RWPE2 (cell line): ENCODE measurements at places on chromosomes 6 and 20.

- no peak for DNase-seq
Observed at GRCh38 chr6:116695401-116695800, 14.4 kb downstream of the KPNA5 start.

DNA sequence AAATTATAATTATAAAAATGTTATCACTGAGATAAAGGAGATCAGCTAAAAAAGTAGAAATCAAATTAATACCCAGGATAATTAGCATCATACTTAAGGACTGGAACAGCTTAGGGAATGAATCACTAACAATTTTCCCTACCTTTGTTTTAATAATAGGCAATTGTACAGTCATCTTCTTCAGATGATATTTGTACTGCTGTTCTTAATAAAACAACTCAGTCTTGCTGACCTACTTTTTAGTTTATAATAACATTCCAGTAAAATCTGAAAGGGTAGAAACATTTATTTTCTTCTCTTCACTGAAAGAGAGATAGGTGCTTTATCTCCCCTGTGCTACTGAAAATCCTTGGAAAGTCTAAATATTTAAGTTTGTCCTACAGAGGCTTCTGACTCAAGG is 271.2 kb upstream of the THEMIS start:
- no peak for DNase-seq

GRCh38 chr20:43955750-43956191 is 41.1 kb downstream of the TOX2 start:
- peak; percentile 67 for DNase-seq

DNA sequence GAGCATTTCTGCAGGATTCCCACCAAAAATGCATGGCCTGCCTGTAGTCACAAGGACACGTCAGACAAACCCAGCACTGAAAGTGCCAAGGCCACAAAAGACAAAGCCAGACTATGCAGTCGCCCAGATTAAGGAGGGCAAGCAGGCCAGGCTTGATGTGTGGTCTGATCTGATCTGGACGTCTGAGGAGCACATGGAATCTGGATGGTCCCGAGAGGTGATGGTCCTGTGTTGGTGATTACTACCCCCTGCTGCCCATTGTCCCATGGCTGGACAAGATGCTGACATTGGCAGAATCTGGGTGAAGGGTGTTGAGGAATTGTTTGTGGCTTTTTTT is 17.1 kb downstream of the NPEPL1 start:
- DNase-seq, result peak; percentile 65

GRCh38 chr6:110495949-110496348 is 19.5 kb upstream of the SLC22A16 start:
- DNase-seq, result no peak

DNA sequence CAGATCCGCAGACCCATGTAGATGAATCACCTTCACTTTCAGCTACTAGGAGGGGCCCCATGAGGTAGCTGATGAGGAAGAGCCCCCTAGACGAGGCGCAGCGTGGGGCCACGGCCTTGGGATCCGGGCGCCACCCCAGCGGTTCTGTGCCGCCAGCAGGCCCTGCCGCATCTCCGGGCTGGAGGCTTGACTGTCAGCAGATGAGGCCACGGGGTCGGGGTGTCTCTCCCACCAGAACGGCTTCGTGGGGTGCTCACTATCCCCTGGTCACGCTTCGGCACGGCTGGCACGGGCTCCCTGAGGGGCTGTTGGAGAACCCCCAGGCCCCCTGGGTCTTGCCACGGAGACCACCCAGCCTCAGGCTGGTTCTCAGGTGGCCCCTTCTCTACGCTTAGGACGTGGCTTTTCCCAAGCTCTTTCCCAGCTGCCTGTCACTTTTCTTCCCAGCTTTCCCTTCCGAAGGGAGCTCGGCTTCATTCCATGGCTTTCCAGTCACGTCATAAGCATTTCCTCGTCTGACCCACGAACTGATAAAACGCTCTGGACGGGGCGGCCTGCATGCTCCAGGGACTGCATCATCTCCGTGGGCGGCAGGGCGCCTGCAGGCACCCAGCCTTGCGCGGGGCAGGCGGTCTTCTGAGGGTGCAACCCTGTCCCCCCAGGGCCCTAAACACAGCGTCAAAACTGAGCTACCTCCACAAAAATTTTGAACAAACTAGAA is 85.9 kb downstream of the THBS2 start:
- DNase-seq, result no peak

DNA sequence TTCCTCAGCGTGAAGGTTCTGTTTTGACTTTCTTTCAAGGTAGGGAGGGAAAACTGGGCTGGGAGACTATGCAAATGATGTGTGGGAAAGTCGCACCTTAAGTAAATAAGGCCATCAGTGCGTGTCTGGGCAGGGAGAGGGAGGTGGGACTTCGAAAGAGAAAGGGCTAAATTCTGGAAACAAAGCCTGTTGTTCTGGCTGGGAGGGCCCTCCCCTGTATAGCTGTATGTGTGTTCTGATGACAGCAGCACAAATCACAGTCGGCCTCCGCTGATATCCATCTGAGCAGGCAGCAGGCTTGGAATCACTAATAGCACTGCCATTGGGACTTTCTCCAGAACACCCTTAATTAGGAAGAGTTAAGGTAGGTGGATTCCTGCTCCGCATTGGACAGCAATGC is 19.2 kb downstream of the JAG1 start:
- no peak for DNase-seq

- DNase-seq, result no peak
Observed at GRCh38 chr6:40714143-40714542, 127.0 kb upstream of the LRFN2 start.

DNA sequence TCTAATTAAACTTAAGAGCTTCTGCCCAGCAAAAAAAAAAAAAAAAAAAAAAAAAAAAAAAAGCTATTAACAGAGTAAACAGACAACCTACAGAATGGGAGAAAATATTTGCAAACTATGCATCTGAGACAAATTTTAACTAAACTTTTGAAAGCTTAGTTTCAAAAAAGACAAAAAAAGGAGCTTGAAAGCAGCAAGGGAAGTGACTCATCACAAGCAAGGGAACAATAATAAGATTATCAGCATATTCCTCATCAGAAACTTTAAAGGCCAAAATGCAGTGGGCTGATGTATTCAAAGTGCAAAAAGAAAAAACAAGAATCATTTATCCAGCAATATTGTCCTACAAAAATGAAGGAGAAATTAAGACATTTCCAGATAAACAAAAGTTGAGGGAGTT is 158.6 kb downstream of the RNF144B start:
- no peak for DNase-seq

- no peak for DNase-seq
Observed at GRCh38 chr6:92364948-92365541, 1054.3 kb downstream of the EPHA7 start.

- peak; percentile 18 for DNase-seq
Observed at GRCh38 chr20:25044261-25044560, 13.7 kb downstream of the ACSS1 start.

DNA sequence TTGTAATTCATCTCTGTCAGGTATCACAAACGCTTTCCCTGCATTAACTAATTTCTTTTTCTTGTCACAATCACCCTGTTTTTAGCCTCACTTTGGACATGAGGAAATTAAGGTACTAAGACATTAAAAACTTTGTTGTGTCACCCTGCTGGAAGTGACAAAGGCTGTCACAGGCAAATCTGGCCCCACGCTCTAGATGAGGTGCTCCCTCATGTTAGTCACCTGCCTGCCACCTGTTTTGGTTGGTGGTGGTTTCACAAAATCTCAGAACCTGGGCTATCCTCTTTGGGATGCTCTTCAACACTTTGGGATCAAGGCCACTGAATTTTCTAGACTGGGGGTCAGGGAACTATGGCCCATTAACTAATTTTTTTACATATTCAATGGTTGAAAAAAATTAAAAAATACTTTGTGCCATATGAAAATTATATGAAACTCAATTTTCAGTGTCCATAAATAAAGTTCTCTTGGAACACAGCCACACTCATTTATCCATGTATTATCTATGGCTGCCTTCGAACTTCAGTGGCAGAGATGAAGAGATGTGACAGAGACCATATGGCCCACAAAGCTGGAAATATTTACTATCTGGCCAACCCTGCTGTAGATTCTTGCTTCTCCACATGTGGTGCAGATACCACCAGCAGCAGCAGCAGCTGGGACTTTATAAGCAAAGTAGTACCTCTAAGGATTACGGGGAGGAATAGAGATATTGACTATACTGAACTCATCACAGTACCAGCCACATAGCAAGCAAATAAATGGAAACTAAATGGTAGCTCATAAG is 16.1 kb upstream of the TNFAIP3 start:
- no peak for DNase-seq

- no peak for DNase-seq
Observed at GRCh38 chr6:45915780-45916468, 99.7 kb downstream of the CLIC5 start.

GRCh38 chr6:35582315-35582714 is 69.6 kb upstream of the TULP1 start:
- DNase-seq, result no peak

DNA sequence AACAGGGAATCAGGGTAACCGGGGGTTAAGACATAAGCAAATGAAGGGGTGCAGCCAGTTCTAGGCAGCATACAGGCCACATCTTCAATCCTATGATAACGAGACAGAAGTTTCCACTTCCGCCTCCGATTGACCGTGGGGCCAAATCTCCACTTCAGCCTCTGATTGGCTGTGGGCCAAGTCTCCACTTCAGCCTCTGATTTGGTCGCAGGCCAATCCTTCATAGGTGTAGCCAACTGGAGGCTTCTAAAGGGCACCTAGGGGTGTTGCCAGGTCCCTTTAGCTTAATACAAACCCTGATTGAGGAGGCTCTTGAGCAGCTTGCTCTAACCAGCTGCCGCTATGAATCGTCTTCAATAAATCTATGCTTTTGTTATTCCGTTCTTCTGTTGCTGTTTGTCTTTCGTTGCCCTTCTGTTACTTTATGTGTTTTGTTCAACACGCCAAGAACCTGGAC is 2.1 kb upstream of the ERGIC3 start:
- DNase-seq, result no peak

- DNase-seq, result no peak
Observed at GRCh38 chr6:163008626-163009025, 280.9 kb downstream of the PACRG start.

DNA sequence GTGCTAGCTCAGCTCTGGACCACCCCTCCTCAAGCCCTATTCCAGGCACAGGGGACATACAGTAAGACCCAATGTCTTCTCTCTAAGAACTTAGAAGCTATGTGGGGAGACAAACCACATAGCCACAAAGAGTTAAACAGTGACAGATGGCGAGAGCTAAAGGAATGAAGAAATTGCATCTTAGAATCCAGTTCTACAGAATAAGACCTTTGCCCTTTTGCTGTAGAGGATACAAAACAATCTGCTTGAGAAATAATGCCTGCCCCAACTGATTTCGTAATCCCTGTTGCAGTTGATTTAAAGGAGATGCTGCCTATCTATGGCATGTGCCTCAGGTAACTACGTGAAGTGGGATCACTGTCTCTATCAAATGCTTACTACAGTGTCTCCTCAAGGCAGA is 31.2 kb downstream of the TNFRSF21 start:
- DNase-seq, result no peak

DNA sequence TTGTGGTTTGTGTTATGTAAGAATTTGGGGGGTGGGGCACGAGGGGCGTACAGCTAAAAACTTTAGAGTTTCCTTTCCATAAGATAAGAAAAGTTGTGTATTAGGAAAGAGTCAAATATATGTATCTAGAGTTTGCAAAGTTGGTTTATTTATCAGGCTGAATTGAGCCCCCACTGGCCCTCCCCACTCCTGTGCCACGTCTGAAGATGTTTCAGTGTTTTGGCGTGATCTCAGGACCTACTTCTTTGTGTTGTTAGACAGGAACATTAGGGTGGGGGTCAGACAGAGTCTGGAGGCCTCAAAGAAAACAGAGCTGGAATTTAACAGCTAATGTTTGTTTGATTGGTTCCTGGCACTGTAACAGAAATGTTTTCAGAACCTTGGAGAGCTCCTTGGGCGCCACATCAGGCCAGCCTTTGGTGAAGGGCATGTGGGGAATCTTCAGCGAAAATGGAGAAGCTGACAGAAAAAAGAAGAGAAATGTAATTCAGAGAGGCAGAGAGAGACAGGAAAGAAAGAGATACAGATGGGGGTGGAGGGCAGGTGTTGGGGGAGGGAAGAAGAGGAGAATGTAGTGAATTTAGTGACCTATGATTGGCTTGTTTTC is 674 bp downstream of the NRSN1 start:
- DNase-seq, result no peak

DNA sequence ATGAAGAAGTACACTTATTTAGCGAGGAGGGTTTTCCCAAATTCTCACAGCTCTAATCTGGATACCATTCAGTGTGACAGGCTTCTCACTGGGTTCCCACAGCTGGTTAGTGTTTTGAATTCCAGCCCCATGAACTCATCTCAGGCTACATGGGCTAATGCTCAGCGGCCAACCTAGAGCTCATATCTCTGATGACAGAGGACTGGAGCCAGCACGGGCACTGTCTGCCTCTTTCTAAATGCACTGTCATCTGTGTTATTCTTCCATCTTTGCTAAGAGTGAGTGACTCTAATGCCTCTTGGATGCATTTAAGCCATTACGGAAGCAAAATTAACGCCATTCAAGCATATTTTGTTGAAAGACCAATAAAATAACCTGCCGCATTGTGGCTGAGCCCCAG is 308.9 kb upstream of the JAG1 start:
- no peak for DNase-seq

DNA sequence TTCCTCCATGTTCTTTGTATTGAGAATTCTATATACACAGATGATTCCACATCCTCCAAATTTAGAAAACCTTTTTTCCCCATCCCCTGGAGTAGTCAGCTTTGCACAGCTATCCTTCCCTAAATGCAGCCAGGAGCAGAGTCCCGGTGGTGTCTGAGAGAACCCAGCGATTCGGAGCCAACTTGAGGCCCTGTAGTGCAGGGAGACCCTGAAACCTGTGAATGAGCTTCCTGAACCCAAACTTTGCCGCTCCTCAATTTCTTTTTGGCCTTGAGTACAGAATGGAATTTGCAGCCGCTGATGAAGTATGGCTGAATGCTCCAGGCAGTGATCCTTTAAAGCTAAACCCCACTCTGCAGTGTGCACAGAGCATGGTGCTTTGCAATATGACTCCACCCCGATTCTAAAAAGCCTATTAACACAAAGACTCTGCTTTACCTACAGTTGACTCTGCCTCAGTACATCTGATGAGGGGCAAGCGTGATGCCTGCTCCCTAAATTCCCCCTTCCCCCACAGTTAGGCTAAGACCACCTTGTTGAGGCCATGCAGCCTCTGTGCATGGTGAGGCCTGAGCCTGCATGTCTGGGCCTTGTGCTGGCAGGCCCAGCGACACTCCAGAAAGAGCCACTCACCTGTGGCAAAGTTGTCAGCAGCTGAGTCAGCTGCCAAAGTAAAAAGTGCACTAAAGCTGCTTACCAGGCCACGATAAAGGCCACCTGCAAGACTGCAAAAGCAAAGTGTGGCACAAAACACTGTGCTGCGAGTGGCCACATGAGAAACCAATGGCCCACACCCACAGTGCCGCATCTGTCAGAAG is 82.1 kb downstream of the PLEKHG1 start:
- DNase-seq, result no peak
